ENCODE measurements at places on chromosomes 3 and 15.

GRCh38 chr3:108182339-108182738 is 39.9 kb downstream of the IFT57 start:
- DNase-seq, result no peak

DNA sequence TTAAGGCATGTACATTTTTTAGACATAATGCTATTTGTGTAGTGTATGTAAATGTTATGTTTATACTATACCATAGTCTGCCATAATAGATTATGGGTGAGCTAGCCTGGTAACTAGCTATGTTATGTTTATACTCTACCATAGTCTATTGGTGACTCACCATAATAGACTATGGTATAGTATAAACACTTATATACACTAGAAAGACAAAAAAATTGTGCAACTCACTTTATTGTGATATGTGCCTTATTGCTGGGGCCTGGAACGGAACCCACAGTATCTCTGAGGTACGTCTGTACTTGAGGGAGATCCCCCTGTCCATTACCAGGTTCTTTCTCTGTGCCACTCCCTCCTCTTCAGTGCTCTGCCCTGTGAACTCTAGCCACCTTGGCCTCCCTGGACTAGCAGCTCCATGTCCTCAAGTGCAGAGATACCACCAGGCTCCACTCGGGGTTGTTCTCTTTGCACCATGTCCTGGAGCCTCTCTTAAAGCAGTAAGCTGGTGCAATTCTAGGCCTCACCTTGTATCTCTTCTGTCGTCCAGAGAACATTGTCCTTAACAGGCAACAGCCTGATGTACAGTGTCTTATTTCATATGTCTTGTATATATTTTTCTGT is 60.8 kb upstream of the PXYLP1 start:
- DNase-seq, result no peak

DNA sequence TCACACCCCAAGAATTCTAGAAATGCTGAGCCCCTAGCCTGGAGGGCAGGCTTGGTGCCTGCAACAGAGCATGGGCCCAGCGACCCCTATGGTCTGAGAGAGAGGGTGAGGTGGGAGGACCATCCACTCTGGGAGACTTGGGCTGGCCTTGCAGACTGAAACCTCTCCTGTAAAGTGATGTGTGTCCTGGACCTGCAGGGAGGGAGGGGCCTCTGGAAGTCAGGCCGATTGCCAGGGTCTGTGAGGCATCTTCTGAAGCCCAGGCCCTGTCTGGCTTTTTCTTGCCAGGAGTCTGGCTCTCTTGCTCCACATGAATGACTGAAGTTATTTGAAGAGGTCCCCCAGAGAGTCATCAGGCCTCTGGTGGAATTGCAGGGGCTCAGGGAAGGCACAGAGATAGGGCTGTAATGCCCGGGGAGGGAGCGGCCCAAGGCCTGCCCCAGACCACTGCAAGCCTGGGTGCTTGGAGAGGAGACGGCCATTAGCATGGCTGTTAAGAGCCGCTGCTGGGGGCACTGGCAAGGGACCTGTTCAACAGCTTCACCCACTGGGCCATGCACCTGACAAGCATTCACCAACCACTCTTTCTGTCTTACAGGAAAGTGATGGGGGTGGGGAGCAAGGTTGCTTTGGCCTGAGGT is 56.0 kb upstream of the CHRNA7 start:
- DNase-seq, result no peak

DNA sequence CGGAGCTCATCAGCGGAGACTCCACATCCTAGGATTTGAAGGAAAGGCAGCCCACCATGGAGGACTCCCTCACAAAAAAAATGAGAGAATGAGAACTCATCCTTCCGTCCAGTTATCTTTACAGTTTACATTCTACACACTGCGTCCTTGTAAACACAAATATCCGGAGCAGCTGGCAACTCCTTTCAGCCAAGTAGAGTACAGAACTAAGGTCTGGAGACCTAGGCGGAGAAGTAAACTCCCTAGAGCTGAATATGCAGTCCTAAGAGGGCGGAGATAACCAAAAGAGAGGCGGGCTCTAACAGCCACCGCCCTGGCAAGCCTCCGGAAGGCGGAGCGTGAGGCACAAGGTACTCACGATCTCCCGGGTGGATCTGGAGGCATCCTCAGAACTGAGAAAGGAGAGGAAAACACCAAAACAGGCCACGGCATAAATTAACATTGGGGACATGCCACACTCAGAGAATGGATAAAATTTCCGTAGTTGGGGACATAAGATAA is 924 bp upstream of the SIN3A start:
- DNase-seq, result peak; percentile 80

GRCh38 chr3:184299488-184300377 is 692 bp downstream of the PSMD2 start:
- no peak for DNase-seq

Measured in renal pelvis (tissue), 12 donors.